Progenitor cell of endocrine pancreas (in vitro differentiated cells): ENCODE measurements at places on chromosomes 4 and X. TPM values are rescaled to one million over a fixed set of nuclear protein-coding genes. Genes with fewer than 3 reads are reported as not detected.

USP27X gene
- 7.4 and 7.6 TPM in 2 replicates for total RNA-seq

HTR2C gene
- 0.07 and 0.09 TPM in 2 replicates for total RNA-seq

HS3ST1 gene
- 1.9 and 3.4 TPM in 2 replicates for total RNA-seq

- DNase-seq = no peak
These were observed 61.3 kb downstream of the HS3ST1 start for GRCh38 chr4:11367371-11367770.

DNA sequence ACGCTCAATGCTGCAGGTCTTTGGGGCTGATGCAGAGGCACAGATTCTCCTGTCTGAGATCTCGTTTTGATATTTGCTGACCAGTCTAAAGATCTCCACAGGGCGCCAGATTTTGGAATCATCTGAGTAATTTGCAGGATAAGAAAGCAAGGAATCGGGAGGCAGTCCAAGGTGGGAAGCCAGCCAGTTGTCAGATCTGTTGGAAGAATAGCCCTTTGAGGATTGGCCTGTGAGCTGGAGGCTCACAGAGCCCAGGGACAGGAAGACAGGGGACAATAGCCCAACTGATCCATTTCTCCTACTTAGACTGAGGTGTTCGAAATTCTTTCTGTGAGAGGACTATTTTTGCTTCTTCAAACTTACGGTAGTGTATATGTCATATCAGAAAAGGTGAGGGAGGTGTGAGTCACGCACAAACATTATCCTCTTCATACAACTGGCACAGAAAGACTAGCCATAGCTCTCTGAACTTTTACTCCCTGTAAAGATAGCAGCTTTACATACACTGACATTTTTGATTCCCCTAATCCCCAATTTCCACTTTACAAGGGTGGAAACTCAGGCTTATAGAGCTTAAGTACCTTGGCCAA, 8.8 kb downstream of the DIPK2B start:
- DNase-seq = no peak

- DNase-seq = no peak
These were observed 903.8 kb downstream of the STIM2 start for GRCh38 chr4:27764526-27764837.
